Right ventricle myocardium superior (tissue), 1 donor: ENCODE measurements at places on chromosomes 4 and X. TPM values are rescaled to one million over a fixed set of nuclear protein-coding genes. Genes with fewer than 3 reads are reported as not detected.

The WDR45 gene
- 79.0 TPM for total RNA-seq

The ANK2 gene
- 289 TPM for total RNA-seq

The FSTL5 gene
- total RNA-seq = not detected

The UBL4A gene
- total RNA-seq = 54.7 TPM

The PAGE1 gene
- total RNA-seq = not detected

The HAUS3 gene
- total RNA-seq = 5.7 TPM

The FGF5 gene
- 0.91 TPM for total RNA-seq

The PAGE5 gene
- not detected for total RNA-seq

The TAF7L gene
- total RNA-seq = not detected
